AG20443 (cell line): ENCODE measurements at places on chromosomes 2 and 18.

DNA sequence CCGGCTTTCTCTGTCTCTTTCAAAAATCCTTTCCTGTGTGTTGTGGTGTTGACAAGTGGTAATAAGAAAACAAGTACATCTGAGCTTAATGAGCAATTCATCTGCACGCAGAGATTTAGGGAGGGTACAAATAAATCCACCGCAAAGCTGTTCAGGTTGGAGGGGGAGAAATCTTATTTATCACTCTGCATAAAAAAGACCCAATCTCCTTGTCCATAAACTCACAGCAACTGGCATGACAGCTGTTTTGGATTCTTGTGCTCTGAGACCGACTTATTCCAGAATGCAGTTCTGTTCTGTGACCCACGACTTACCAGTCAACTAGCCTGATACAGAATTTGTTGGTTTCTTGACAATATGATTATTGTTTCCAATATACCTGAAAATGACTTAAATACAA lies 380.1 kb downstream of the SOX11 start:
- no peak for DNase-seq

DNA sequence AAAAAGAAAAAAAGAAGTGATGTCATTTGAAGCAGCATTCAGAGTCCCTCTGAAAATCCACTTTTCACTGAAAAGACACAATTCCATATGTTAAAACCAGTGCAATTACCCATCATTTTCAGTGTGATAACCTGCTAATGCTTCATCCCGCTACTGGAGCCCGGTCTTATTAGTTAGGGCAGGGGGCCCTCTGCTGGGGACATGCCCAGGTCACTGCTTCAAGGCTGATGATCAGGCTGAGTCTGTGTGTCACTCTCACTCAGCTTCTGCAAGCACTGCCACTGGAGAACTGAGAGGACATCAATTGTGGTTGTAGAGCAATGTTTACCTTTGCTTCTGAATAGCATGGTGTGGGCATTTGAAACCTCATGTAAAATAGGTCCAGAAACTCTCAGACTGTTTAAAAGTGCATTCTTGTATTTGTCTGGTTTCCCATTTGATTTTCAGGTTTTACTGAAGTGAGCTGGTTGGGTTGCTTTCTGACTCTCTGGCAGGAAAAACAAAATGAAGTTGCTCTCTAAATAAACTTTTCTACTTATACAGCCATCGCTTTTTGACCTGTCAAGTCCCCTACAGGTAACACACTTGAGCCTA lies 49.2 kb upstream of the NXPH2 start:
- DNase-seq = no peak

DNA sequence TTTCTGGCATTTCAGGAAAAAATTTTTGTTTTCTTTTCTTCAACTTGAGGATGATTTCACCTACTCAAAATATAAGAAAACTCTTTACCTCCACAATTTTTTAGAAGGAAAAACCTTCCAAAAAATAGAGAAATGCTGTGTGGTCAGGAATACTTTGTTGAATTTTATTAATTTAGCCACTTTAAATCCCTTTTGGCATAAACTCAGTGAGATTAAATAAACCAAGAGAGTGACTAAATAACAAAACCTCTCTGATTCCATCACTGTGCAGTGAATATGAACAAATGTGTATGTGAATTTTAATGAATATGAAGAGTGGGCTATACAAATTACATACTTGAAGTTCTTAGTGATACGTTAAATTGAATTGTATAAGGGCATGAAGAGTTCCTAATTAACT lies 25.8 kb upstream of the CYTIP start:
- DNase-seq = no peak

DNA sequence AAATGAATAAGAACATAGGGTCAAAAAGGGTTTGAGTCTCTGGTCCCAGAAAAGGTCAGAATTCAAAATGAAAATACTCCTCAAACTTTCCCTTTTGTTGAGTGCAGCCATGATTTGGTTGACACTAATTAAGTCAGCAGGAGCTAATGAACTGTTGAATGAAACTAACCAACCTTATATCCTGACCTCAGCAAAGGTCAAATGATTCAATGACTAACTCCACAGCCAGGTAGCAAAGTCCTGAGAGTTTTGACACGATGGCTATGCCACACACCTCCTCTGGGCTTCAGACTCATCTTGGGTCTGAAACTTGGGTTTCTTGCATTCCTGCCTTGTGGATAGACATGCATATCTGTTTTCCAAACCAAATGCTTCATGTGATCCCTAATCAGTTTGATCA lies 172.3 kb downstream of the INO80D start:
- DNase-seq = no peak

GRCh38 chr18:69935319-69936190 lies 12.1 kb downstream of the CD226 start:
- no peak for DNase-seq

GRCh38 chr2:208046686-208047085 lies 21.4 kb upstream of the PLEKHM3 start:
- DNase-seq = no peak

DNA sequence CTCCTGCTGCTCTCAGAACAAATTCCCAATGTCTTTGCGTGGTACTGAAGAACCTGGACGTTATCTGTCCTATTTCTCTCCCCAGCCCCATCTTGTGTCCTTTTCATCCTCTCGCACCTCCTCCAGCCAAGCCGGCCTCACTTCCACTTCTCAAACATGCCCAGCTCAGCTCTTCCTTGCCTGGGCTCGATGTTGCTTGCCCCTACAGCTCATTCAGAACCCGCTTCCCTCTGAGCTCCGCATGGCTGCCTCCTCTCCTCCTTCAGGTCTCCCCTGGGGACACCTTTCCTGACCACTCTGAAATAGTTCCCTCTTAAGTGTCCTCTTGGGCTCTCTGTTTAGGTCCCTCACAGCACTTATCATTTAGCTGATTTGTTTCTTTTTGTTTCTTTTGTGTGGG lies 6.7 kb upstream of the SMARCAL1 start:
- DNase-seq = no peak

- no peak for DNase-seq
Observed at GRCh38 chr2:230075988-230076631, 7.4 kb upstream of the SLC16A14 start.

- DNase-seq = peak; percentile 91
Observed at GRCh38 chr2:69298261-69298660, 88.8 kb downstream of the GFPT1 start.

GRCh38 chr18:12013186-12013916 lies 32.0 kb downstream of the IMPA2 start:
- no peak for DNase-seq

- DNase-seq = no peak
Observed at GRCh38 chr2:239727776-239728600, 297.2 kb downstream of the NDUFA10 start.

GRCh38 chr2:5741242-5741641 lies 49.1 kb downstream of the SOX11 start:
- DNase-seq = no peak

DNA sequence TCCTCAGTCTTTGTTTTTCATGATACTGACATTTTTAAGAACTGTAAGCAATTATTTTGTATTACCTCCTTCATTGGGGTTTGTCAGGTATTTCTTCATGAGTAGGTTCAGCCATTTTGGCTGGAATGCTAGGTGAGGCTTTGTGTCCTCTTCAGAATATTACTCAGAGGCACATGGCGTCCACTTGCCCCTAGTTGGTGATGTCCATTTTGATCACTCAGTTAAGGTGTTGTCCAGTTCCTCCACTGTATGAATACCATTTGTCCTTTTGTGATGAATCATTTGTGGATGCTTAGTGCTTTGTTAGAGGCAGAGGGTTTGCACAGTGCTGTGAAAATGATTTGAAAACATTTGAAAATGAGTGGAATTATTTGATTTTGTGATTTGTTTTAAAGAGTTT lies 4.7 kb downstream of the IL1RL2 start:
- DNase-seq = no peak

- peak; percentile 58 for DNase-seq
Observed at GRCh38 chr18:26547646-26548414, 523 bp downstream of the KCTD1 start.

- DNase-seq = no peak
Observed at GRCh38 chr2:189124175-189124574, 55.4 kb downstream of the COL5A2 start.

- DNase-seq = no peak
Observed at GRCh38 chr2:64537991-64538390, 13.9 kb downstream of the AFTPH start.

DNA sequence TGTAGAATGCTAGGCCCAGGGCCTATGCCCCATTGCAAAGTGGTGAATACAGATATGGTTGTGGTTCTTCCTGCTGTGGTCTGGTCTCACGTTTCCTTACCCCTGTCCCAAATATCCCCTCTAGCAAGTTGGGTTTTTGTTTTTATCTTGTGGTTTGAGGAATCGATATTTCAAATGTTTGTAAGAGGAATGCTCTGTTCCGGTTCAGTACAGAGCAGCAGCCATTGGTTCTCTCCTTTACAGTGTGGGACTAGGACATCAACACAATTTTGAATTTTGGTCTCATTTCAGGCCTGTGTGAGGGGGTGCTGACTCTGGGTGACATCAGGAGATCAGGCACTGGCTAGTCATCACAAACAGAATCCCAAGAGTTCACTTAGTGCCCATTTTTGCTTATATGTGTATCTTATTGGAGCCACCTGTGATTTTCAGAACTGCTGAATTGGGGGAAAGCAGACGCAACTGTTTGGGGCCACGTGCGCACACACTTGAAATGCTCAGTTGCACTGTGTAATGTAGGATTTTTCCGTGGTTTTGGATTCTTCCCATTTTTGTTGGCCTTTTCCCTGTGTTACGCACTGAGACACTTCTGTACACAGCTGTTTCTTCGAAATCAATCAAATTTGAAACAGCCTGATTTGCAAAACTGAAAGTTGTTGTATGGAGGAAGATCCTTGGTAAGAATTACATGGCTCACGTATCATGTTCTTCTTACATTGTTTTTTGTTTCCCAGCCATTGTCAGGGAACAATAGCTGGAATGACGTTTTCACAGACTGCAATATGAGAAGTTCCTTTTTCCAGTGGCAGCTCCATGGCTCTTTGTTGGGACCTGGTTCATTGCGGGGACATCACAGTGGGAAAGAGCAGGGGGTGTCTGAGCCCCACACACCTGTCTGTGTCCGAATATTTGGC lies 8.6 kb downstream of the SH3BP4 start:
- no peak for DNase-seq

DNA sequence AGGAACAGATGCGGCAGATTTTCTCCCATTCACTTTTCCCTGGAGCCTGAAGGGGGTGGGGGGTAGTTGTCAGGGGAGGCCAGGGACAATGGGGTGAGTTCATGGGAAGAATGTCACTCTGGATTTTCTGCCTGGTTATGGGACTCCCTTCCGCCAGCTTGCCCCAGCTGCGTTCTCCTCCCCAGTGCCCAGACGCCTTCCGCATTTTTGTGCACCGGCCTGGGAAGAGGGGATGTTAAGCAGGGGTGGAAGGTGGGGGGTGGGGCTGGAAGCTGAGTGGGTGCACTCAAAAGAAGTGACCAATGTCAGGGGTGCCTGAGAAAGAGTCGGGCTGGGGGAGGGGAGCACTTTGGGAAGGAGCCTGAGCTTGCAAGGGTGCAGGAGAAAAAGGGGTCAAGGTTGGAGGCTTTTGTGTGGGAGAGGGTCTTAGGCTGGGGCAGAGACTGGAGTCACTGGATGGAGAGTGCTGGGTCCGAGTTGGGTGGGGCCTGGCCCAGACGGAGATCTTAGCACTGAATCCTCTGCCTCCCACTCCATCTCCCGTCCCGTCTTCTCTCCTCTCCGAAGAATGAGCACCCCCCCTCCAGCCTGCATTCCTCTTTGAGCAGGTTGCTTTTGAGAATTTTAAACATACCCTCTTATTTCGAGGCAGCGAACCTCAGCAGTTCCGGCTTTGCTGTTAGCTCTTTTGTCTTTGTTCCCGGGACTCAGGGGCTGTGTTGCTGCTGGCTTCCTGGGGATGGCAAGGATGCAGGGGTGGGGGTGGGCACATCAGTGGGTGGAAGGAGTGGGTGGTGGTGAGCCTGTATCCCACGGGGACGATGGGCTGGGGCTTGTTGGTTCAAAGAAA lies 2.7 kb downstream of the IGFBP2 start:
- no peak for DNase-seq

- DNase-seq = no peak
Observed at GRCh38 chr2:55502590-55503141, 16.9 kb upstream of the CFAP36 start.

GRCh38 chr2:146837857-146838256 lies 1007.0 kb upstream of the ACVR2A start:
- no peak for DNase-seq

DNA sequence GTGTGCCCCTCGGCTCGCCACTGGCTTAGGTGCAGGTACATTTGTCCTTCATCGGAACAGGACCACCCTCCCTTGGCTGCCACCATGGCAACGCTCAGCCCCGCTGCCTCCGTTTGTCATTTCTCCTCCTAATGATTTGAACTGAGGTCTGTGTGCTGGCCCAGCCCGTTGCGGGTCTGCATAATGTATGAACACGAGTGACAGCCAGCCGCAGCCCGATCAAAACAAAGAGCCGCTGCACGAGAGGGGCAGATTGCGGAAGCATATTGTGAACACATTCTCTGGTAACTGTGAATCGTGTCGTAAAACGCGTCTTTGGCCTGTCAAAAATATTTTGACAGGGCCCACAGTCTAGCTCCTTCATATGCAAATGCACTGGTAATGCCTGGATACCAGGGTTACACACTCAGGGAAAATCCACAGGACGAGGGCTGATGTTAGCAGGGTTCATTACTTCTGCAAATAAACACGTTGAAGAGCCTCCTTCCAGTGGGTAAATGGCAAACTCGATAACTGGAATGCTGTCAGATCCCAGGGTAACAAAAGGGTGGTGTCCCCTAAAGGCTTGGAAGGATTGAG lies 137.0 kb downstream of the AGAP1 start:
- DNase-seq = no peak

GRCh38 chr18:25815659-25816058 lies 274.8 kb downstream of the SS18 start:
- DNase-seq = peak; percentile 43

DNA sequence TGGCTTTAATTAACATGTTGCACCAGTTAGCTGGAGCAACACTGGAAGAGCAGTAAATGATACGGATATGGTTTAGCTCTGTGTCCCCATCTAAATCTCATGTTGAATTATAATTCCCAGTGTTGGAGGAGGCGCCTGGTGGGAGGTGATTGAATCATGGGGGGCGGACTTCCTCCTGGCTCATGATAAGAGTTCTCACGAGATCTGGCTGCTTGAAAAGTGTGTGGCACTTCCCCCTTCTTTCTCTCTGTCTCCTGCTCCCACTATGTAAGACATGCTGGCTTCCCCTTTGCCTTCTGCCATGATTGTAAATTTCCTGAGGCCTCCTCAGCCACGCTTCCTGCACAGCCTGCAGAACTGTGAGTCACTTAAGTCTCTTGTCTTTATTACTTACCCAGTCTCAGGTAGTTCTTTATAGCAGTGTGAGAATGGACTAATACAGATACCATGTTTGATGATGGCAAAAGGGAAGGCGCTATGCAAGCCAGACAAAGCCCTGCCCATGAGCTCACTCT lies 963.6 kb downstream of the SOCS6 start:
- no peak for DNase-seq

DNA sequence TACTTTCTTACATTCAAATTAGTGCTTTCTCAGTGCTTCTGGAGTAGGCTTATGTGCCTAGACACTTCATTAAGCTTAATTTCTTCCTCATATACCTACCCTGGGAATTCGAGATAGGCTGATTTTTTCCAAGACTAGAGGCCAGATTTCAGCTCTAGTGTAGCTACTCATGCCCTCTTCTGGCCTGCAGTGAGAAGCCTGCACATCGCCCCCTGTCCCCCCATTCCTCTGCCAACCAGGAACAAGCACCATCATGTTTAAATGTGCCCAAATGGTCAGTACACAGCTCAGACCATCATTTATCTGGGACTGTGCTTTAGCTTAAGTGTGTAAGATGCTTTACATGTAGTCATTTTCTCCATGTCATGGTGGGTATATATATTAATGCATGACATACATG lies 1218.8 kb upstream of the LRRTM1 start:
- DNase-seq = no peak

GRCh38 chr2:86062043-86062442 lies 43.6 kb downstream of the POLR1A start:
- DNase-seq = no peak
